ENCODE measurements at places on chromosomes 4 and X.

- peaks cover 2% of the 10 kb centered on the region for H3K27me3 ChIP-seq
- DNase-seq, result no peak
- H3K27ac ChIP-seq, result no peak overlapping the region
- H3K4me3 ChIP-seq, result no peak overlapping the region
- no peaks in the 10 kb centered on the region for H3K4me1 ChIP-seq
Measured at GRCh38 chr4:1600811-1601532, 83.1 kb downstream of the FAM53A start.

GRCh38 chr4:1547856-1548826 lies 136.0 kb downstream of the FAM53A start:
- DNase-seq, result no peak
- peak overlapping the region; percentile 74 for H3K27ac ChIP-seq
- H3K4me3 ChIP-seq, result peak overlapping the region; percentile 17
- H3K27me3 ChIP-seq, result peaks cover 17% of the 10 kb centered on the region

- peak; percentile 24 for DNase-seq
- no peaks in the 10 kb centered on the region for H3K36me3 ChIP-seq
- peak overlapping the region; percentile 99 for H3K27ac ChIP-seq
- H3K4me1 ChIP-seq, result peaks cover 26% of the 10 kb centered on the region
Measured at GRCh38 chr4:152778656-152779512, 646 bp downstream of the TIGD4 start.

DNA sequence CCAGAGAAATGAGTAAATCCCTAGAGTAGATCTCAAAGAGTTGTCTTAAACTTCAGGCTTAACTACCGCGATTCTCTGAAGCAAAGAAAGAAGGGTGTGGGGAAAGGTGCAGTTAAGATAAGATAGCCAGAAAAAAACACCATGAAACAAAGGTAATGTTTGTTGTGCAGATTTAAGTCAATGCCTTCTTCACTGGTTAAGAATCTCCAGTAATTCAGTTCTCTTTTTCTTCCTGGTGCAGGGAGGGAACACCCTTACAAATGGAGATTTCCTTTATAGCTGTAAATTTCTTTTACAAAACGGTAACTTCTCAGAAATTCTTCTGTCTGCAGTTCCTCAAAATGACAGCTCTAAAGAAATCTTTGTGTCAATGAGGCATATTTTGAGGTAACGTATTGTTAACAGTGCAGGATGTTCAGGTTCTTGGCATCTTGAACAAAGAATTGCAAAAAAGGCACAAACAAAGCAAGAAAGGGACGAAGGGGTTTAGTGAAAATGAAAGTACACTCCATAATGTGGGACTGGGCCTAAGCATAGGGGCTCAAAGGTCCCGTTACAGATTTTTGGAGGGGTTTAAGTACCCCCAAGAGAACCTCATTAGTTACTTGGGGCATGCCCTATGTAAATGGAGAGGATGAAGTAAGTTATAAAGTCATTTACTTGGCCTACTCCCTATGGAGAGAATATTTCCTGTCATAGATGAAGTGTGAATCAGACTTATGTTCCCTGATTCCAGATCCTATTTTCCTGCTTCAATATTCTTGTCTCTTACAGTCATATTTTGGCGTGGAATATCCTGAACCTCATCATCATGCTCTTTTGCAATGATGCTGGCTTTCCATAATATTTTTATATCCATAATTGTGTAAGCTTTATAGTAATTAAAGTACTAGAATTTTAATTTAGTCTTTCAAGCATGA lies 492.0 kb downstream of the PCDH11X start:
- peaks cover 10% of the 10 kb centered on the region for H3K4me1 ChIP-seq
- no peaks in the 10 kb centered on the region for H3K36me3 ChIP-seq
- peak overlapping the region; percentile 12 for H3K27ac ChIP-seq
- H3K4me3 ChIP-seq, result no peak overlapping the region
- H3K27me3 ChIP-seq, result no peaks in the 10 kb centered on the region

DNA sequence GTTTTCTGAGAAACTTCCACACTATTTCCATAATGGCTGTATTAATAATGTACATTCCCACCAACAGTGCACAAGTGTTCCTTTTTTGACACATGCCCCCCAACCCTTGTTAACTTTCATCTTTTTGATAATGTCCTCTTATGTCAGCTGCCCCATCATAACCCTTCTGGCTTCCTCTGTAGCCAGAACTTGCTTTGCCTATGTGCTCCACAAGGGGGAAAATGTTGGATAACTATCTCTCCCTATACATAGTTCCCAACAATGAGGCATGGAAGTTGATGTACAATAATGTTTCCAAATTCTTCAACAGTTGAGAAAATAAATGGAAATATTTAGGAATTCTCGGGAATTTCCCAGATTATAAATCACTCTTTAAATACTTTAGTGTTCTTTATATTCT lies 142.9 kb downstream of the ASB9 start:
- no peak overlapping the region for H3K4me3 ChIP-seq
- no peaks in the 10 kb centered on the region for H3K36me3 ChIP-seq

GRCh38 chrX:36963852-36964251 lies 44.3 kb upstream of the FAM47C start:
- peaks cover 16% of the 10 kb centered on the region for H3K27me3 ChIP-seq
- no peak overlapping the region for H3K27ac ChIP-seq
- peaks cover 2% of the 10 kb centered on the region for H3K36me3 ChIP-seq
- H3K4me3 ChIP-seq, result peak overlapping the region; percentile 40
- no peaks in the 10 kb centered on the region for H3K4me1 ChIP-seq

DNA sequence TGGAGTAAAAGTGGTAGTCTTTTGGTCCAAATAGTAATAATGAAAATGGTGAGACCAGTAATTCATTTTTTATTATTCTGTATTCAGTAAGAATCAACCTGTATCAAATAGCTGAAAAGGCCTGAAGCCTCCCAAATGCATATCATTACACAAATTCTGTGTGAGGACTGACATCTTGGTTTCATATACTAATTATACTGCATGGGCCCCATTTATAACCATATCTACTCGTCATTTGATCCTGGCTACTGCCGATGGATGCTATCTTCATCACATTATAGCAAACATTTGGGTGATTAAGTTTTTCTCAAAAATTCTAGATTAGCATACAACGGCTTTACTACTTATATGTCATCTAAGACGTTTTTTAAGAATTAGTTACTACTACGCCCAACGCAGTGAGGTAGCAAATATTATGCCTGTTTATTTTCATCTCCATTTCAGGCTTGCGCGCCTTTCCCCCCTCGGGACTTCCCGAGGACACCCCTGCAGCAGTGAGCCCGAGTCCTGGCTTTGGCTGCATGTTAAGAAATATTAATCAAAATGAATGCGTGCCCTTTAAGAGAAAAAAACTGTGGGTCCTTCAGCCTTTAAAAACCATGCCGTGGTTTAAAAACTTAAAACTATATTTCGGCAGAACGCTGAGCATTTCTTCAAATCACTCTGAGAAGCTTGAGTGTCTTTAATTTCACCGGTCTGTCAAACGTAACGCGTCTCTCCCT lies 814 bp upstream of the MMAA start:
- peak overlapping the region; percentile 96 for H3K4me3 ChIP-seq
- no peaks in the 10 kb centered on the region for H3K27me3 ChIP-seq
- peaks cover 9% of the 10 kb centered on the region for H3K36me3 ChIP-seq
- H3K27ac ChIP-seq, result peak overlapping the region; percentile 99
- H3K4me1 ChIP-seq, result peaks cover 30% of the 10 kb centered on the region
- DNase-seq, result no peak

GRCh38 chrX:47706575-47706974 lies 47.6 kb upstream of the UXT start:
- H3K27me3 ChIP-seq, result peaks cover 6% of the 10 kb centered on the region
- DNase-seq, result no peak
- no peak overlapping the region for H3K4me3 ChIP-seq
- H3K36me3 ChIP-seq, result no peaks in the 10 kb centered on the region
- no peak overlapping the region for H3K27ac ChIP-seq
- peaks cover 24% of the 10 kb centered on the region for H3K4me1 ChIP-seq

DNA sequence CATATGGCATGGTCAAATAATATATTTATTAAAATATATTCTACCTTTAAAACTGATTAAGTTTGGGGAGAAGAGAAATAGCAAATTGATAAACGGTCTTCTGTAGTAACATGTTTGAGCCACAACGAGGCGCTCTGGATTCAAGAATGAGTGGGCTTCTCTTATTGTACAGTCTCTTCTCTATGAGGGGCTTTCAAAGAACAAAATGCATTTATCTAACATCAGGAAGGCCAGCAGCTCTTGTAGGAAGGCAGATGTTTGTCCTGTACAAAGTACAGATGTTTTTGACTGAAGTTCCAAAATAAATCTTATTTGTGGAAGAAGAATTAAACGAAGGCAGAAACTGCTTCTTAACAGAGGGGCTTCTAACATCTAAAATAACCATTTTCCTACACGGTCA lies 153.6 kb downstream of the RASL11B start:
- no peaks in the 10 kb centered on the region for H3K27me3 ChIP-seq
- no peak overlapping the region for H3K4me3 ChIP-seq
- peak overlapping the region; percentile 31 for H3K27ac ChIP-seq
- DNase-seq, result no peak

- H3K36me3 ChIP-seq, result peaks cover 28% of the 10 kb centered on the region
- DNase-seq, result no peak
- no peak overlapping the region for H3K4me3 ChIP-seq
- no peak overlapping the region for H3K27ac ChIP-seq
- H3K27me3 ChIP-seq, result no peaks in the 10 kb centered on the region
Measured at GRCh38 chrX:110172215-110172614, 145.7 kb downstream of the AMMECR1 start.

- H3K27ac ChIP-seq, result no peak overlapping the region
- DNase-seq, result no peak
- no peak overlapping the region for H3K4me3 ChIP-seq
Measured at GRCh38 chrX:104430072-104430741, 135.8 kb upstream of the IL1RAPL2 start.

- DNase-seq, result no peak
- H3K4me1 ChIP-seq, result peaks cover 37% of the 10 kb centered on the region
- H3K27me3 ChIP-seq, result no peaks in the 10 kb centered on the region
- H3K4me3 ChIP-seq, result no peak overlapping the region
- peak overlapping the region; percentile 69 for H3K27ac ChIP-seq
Measured at GRCh38 chr4:55184600-55185523, 59.5 kb upstream of the KDR start.

- H3K36me3 ChIP-seq, result no peaks in the 10 kb centered on the region
- peaks cover 2% of the 10 kb centered on the region for H3K4me1 ChIP-seq
- no peak overlapping the region for H3K4me3 ChIP-seq
- peaks cover 55% of the 10 kb centered on the region for H3K27me3 ChIP-seq
- no peak for DNase-seq
- no peak overlapping the region for H3K27ac ChIP-seq
Measured at GRCh38 chr4:5024673-5025072, 5.4 kb upstream of the CYTL1 start.

GRCh38 chr4:181793096-181793495 lies 450.1 kb upstream of the TENM3 start:
- H3K4me1 ChIP-seq, result peaks cover 12% of the 10 kb centered on the region
- DNase-seq, result no peak
- no peak overlapping the region for H3K4me3 ChIP-seq
- H3K36me3 ChIP-seq, result peaks cover 3% of the 10 kb centered on the region
- no peak overlapping the region for H3K27ac ChIP-seq
- no peaks in the 10 kb centered on the region for H3K27me3 ChIP-seq

DNA sequence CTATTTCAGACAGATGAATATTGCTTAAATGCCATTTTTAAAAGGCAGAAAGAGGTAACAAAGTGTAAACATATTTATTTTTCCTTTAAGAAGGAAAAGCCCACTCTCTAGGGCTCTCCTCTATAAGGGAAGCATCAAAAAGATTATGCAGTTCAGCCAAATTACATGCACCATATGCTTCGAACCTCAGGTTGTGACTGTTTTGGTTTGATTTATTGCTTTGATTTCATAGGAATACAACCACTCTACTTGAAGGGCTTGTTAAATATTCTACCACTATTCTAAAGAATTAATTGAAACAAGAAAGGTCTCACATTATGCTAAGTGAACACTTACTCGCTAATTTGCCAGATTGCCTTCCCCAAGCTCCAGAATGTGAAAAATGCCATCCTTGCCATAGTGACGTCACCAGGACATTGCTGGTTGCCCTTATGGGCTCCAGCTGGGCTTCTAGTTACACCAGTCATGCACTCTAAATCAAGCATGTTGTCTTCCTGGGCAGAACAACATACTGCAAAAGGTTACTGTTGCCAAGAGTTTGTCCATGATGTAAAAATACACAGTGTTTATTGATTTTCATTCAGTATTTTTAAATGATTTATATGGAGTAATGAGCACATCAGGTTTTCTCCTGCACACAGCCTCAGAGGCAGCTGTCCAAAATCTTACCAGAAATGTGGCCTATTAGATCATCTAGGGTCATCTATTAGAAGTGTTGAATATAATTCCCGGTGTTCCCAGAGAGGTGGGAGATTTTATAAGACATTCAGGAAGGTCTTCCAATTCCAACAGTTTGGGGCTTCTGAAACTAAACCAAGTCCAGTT lies 164.4 kb upstream of the RAPGEF2 start:
- H3K4me3 ChIP-seq, result no peak overlapping the region
- no peak for DNase-seq
- H3K27ac ChIP-seq, result no peak overlapping the region
- H3K27me3 ChIP-seq, result no peaks in the 10 kb centered on the region
- H3K4me1 ChIP-seq, result no peaks in the 10 kb centered on the region
- no peaks in the 10 kb centered on the region for H3K36me3 ChIP-seq

DNA sequence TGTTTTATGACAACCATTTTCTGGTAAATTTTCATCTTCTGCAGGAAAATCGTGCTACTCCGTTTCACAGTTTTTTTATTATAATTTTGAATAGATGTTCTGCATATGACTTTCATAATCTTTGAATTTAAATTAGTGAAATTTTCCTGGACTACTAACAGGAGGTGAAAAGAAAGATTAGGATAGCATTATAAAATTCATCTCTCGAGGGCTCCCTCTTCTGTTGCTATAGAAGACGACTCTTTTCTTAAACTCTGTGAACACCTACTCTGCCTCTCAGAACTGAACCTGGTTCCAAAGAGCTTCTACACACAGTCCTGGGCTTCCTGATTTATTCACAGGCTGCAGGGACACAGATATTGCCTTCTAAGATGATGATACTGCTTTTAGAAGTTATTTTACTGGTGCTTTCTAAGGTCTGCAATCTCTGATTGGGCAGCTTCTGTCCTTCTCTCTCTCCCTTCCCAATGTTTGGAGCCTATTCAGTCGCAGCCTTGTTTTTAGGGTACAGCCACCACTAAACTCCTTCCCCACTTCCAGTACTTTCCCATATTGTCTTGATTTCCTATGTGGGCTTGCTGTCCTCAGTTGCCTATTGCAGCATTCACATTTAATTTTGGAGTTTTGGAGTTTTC lies 10.1 kb upstream of the SAP30 start:
- H3K27me3 ChIP-seq, result no peaks in the 10 kb centered on the region
- H3K4me1 ChIP-seq, result no peaks in the 10 kb centered on the region
- H3K4me3 ChIP-seq, result no peak overlapping the region
- no peaks in the 10 kb centered on the region for H3K36me3 ChIP-seq
- no peak for DNase-seq

GRCh38 chrX:67587946-67588624 lies 44.3 kb downstream of the AR start:
- H3K4me3 ChIP-seq, result no peak overlapping the region
- H3K4me1 ChIP-seq, result no peaks in the 10 kb centered on the region
- no peak for DNase-seq
- H3K36me3 ChIP-seq, result peaks cover 1% of the 10 kb centered on the region
- no peaks in the 10 kb centered on the region for H3K27me3 ChIP-seq
- no peak overlapping the region for H3K27ac ChIP-seq

- DNase-seq, result no peak
- no peak overlapping the region for H3K4me3 ChIP-seq
- peaks cover 54% of the 10 kb centered on the region for H3K4me1 ChIP-seq
- peaks cover 21% of the 10 kb centered on the region for H3K36me3 ChIP-seq
- H3K27ac ChIP-seq, result no peak overlapping the region
Measured at GRCh38 chr4:147586637-147587036, 30.6 kb upstream of the TMEM184C start.

- no peaks in the 10 kb centered on the region for H3K4me1 ChIP-seq
- H3K4me3 ChIP-seq, result no peak overlapping the region
- DNase-seq, result no peak
- H3K27ac ChIP-seq, result no peak overlapping the region
Measured at GRCh38 chr4:16360694-16361262, 134.5 kb upstream of the TAPT1 start.

Measured in mesothelial cell of epicardium (in vitro differentiated cells).